ENCODE measurements at places on chromosomes 16 and 17.

- DNase-seq, result peak; percentile 24
These were observed 25.4 kb downstream of the BANP start for GRCh38 chr16:87976665-87977064.

DNA sequence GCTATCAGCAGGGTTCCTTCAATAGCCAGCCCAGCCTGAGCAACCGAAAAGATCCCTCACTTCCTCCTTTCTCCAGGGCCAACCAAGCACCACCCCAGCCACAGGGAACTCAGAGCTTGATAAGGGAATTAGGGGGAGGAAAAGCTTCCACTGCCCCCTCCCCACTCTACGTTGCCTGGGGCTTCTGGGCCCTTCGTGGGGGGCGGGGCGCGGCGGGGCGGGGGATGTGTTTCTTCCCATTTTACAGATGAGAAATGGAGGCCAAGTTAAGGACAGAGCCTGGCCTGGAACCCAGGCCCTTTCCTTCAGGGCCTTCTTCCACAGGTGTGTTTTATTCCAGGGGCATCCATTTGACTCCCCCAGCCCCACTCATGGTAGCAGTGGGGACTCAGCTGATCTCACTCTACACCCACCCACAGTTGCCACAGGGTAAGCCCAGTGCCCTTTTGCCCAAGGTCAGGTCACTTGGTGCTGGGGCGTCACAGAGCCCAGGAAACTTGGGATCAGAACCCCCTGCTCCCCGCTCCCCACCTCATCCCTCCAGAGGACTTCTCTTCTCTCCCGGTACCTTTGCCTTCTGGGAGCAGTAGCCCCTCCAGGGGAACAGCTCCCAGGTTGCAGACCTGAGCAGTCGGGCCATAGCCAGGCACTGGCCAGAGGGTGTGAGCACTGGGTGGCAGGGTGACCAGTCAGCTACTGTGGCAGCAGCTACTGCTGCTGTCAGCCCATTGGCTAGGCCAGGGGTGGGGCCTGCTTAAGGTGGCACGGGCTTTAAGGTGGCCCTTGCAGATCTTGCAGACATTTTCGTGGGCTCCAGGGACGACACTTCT, at the start of gene LDHD:
Gene LDHD, minus strand, starts transcription at position 700 of the 830 bp plus-strand sequence. Its CDS starts 60 bp downstream, at position 640.
- peak; percentile 93 for DNase-seq

DNA sequence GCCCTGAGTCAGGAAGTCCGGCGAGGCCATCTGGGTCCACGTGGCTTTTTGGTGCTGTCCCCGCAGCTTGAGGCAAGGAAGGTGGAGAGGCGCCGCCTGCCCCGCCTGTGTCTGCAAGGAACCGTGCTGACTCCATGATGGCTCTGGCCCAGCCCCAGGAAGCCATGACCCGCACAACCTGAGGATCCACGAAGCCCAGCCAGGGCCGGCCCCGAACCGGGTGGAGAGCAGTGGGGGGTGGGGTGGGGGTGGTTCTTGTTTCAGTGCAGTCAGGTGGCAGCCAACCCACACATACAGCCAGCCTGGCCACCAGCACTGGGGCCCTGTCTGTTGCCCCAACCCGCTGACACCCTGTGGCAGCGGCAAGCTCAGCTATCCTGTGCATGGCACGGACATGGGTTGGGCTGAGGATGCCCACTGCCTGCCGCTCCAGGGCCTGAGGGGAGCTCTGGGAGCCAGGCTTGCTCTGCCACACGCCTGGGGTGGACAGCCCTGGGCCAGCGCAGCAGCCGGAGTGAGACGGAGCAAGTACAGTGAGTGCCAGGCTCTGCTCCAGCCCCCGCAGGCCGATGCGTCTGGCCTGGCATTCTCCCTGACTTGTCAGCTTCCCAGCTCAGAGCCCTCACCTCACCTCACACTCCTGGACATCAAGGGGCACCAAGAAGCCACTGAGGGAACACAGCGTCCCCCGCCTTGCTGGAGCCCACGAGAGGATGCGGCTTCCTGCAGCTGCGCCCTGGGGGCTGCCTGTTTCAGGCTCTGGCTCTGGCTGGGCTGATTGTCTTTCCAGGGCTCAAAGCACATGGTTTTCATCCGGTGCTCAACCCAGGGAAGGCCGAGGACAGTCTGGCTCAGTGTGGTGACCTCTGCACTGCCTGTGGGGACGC, 68.8 kb downstream of the LMF1 start:
- DNase-seq, result no peak

GRCh38 chr17:35046740-35047283, 16.7 kb downstream of the RFFL start:
- DNase-seq, result peak; percentile 44

- no peak for DNase-seq
These were observed 7.7 kb downstream of the HSDL1 start for GRCh38 chr16:84137287-84137686.

- no peak for DNase-seq
These were observed 42.5 kb upstream of the CBFA2T3 start for GRCh38 chr16:89019511-89019910.

- no peak for DNase-seq
These were observed 13.0 kb downstream of the SLC52A1 start for GRCh38 chr17:5022171-5022711.

DNA sequence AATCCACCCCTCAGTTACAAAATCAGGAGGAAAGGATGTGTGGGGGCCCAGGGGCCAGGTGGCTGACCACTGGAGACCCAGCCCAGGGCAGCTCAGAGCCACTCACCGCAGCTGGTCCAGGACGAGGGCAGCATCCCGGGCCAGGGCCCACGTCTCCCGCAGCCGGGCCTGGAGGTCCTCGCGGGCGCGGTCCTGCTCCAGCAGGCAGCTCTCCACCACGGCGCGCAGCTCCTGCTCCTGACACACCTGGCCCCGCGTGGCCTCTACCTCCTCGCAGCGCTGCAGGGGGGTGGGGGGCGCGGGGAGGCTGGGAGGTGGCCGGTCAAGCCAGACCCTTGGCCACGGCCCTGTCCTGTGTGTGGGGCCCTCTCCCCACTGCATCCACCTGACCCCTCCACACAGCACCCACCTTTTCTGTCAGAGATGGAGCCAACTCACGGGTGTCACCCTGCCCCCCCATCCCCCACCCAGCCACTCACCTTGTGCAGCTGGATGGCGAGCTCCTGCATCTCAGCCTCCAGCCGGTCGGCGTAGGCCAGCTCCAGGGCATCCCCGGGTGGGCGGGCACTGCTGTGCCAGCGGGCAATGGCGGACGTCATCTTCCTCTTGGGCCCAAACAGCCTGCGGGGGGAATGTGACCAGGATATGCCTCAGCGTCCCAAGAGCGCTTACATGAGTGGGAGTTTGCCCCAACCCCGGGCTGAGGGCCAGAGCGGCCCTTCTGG, 5.1 kb downstream of the NUDT16L1 start:
- no peak for DNase-seq

DNA sequence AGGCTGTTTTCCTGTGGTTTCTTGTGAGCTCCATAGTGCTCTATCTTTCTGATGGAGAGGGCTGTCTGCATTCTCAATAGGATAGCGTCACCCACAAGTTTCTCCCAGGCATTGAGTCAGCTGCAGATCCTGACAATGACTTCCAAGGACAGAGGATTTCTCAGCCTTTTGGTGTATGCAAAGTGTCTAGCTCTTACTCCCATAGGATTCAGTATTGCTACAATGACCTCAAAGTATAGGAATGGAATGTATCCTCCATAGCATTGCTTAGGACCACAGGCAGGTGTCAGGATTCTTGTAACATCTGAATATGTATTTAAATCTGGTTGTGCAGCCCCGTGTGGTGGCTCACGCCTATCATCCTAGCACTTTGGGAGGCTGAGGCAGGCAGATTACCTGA, 32.3 kb downstream of the SMIM36 start:
- DNase-seq, result no peak

- peak; percentile 43 for DNase-seq
These were observed 1.8 kb upstream of the RBFOX3 start for GRCh38 chr17:79612468-79613194.
